Astrocyte of the hippocampus (primary cell): ENCODE measurements at places on chromosomes 5 and 9.

DNA sequence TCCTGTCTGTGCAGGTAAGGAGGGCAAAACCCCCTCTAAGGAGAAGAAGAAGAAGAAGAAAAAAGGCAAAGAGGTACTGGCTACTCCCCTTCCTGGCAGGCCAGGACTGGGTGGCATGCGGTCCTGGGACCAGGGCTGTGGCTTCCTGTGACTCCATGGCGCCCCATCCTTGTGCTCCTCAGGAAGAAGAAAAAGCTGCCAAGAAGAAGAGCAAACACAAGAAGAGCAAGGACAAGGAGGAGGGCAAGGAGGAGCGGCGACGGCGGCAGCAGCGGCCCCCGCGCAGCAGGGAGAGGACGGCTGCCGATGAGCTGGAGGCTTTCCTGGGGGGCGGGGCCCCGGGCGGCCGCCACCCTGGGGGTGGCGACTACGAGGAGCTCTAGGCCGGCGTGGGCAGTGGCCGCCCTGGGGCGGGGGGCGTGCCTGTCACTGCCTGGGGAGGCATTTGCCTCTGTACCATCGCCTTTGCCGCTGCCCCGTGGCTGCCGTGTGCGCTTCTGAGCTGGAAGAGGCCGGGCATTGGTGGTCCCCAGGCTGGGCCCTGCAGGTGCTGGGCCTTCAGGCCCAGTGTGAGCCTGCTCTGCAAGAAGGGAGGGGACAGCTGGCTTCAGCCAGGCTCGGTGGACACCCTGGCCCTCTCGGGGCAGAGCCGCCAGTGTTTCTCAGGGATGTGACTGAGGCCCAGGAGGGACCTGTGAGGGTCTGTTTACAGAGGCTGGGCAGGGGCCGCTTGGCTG is 2.0 kb upstream of the AJM1 start:
- no peak for DNase-seq

DNA sequence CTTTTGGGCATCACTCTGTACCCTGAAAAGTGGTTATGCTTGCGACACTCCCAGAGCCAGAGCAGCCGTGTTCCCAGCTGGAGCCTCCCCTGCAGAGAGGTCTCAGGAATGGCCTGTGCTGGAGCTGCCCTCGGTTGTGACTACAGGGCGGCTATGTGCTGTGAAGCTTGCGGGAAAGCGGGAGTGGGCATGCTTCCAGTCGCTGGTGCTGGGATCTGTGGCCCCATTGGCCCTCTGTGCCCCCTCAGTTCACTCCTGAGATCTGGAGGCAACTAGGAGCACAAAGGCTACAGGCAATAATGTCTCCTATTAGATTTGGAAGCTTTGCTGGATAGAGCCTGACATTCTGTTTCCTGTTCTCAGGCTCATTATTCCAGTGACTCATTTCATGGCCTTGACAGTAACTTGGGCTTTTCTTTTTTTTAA is 56.9 kb downstream of the GPR107 start:
- DNase-seq: peak; percentile 51

- peak; percentile 16 for DNase-seq
Measured at GRCh38 chr5:53114988-53115387, 5.4 kb upstream of the MOCS2 start.

DNA sequence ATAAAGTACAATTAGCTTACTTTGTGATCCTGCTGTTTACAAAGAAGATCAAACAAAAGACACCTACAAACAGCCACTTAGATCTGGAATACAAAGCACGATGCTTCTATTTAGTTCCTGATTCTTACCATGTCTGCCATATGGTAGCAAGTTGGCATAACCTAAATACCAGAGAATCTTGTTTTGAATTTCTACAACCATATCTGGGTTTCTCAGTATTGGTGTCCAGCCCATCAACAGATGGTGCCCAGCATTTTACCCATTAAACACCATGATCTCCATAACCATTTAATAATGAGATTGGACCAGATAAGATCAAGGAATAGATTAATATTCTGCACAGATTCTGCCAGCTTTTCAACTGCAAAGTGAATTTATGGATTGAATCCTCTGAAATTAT is 29.8 kb downstream of the SLC24A2 start:
- DNase-seq: no peak

DNA sequence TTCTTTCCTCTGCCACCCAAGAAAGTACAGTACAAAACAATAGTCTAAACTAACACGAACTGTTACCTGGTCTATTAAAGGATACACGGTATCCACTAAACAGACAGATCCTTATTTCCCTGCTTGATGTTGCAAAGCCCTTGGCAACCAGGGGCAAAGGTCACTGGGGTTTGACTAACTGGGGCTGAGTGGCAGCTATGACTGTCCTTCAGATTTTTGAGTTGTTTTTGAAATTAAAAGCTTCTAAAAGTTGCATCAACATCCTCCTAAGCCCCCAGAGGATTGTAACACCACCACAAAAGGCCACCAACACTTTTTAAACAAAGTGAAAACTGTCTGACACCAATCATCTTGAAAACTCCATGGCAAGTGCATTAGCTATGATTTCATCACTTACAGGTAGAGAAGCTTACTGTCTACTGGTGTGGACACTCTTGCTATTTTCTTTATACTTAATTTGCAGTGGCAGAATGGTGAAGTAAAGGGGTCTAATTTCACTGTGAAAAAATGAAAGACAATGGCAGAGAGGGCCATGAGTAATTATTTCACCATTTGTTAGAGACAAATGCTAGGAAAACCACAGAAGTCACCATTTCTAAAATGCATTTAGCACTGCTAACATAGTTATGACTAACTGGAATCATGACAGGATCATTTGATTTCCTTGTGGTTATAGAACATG is 292.4 kb downstream of the EFNA5 start:
- DNase-seq: no peak

DNA sequence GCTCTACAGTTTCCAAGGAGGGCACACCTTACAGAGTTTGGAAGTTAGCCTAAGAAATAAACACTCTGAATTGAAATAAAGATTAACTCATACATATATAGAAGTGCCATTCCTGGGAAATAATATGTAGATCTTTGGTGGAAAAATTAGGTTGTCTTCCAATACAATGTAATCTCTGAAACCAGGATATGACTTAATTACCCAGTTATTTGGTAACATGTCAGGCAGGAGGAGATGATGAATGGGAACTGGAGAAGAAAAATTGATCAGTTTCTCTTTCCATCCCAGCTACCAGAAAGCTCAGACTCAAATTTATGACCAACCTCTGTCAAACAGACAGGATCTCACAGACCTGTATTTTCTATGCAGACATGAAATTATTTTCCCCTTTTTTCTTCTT is 215.2 kb upstream of the SNX2 start:
- DNase-seq: no peak

DNA sequence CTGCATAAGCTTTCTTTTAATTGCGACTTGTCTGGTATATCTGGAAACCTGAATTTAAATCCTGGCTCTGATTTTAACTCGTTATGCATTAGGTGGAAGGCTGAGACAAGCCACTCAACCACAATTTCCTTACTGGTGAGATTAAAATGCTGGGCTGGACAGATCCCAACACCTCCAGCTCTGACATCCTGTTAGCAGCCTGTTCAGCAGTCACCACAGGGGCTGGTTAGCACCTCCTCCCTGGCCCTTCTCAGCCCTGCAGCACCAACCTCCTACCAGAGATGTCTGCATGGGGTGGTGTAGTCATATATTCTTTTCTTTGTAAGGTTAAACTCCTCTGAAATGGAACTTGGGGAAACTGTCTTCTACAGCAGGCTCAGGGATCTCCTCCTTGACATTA is 156.5 kb upstream of the NFIL3 start:
- DNase-seq: peak; percentile 92

DNA sequence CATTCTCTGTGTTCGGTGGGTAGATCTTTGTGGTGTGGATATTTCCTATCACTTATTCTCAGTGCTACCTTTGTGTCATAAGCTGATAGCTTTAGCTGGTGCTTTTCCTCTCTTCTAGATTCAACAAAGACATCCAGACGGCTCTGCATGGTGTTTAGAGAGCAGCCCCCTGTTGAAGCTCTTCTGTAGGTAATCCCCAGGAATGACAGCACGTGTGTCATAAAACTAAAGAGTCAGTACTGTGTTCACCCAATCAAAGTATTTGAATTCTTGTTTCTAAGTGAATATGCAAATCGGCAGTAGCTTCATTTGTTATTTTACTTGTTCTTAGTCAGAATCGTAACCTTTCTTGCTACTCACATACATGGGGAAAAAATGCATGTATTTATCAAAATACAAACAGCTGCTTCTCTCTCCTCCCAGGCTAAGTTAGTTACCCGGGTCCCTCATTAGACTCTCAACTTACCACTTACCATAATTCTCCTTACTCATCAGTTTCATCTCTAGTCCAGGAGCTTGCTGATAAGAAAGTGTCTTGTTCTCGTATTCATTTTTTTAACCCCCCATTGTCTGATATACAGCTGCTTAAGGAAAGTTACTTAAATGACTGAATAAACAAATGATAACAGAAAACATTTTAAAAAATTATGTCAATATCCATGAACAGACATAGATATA is 1696.0 kb upstream of the WWC1 start:
- DNase-seq: no peak

GRCh38 chr5:146695646-146696045 is 179.7 kb upstream of the GPR151 start:
- no peak for DNase-seq

DNA sequence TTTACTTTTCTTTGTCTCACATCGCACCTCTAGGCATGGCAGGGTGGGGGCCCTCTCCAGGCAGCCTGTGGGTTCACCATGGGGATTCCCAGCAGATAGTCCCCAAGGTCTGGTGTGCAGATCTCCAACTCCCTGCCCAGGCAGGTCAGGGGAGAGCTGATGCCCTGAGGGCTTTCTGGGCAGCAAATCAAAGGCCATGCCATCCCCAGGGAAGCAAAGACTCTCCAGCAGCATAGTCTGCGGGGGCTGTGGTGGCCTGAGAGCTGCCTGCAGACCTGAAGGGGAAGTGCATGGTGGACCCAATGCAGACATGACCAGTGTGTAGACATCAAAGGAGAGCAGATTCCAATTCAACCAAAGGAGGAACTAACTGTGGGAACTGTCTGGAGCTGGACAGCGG is 7.7 kb downstream of the NEURL1B start:
- no peak for DNase-seq

GRCh38 chr5:171999877-172000276 is 6.6 kb downstream of the FBXW11 start:
- DNase-seq: no peak
